ENCODE measurements at places on chromosomes 13 and 19.

GRCh38 chr13:80040196-80040980 lies 300.5 kb downstream of the SPRY2 start:
- no peak for DNase-seq

GRCh38 chr19:30063650-30064347 lies 121.8 kb downstream of the URI1 start:
- DNase-seq: no peak

DNA sequence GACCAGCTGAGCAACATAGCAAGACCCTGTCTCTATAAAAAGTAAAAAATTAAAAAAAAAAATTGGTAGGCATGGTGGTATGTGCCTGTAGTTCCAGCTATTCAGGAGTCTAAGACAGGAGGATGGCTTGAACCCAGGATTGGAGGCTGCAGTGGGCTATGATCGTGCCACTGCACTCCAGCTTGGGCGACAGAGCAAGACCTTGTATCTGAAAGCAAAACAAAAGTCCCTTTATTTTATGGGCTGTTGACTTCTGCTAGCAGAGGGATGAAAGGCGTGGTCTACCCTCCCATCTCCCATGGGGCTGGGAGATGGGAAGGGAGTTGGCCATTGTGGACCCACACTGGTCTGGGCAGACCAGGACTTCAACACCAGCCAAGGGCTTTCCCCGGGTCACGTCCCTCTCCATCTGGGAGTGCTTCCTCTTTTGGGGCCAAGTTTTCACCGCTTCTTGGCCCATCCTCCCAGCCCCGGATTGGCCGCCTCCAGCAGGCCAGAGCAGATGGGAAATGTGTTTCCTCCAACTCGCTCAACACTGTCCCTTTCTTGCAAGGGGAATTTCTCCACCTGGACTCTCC lies 2.2 kb upstream of the TNFSF9 start:
- no peak for DNase-seq

DNA sequence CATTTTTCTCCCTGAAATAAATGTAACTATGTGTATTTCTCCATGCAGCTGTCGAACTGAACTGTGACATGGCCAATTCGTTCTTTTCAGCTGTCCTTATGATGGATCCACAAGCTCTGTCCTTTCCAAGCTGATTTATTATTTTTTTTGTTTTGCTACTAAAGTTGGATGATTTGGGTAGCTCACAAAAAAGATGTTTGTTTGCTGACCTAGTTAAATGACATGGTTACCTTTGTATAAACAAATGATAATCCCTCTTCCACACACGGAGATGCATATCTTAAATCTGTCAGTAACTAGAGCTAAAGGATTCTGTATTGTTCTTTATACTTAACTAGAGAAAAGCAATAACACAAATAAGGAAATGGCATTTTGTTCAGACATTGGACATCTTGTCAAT lies 884.3 kb upstream of the PCDH20 start:
- DNase-seq: no peak

GRCh38 chr19:33039108-33039599 lies 25.5 kb downstream of the RHPN2 start:
- DNase-seq: no peak

GRCh38 chr13:77698201-77699058 lies 943 bp downstream of the SLAIN1 start:
- peak; percentile 77 for DNase-seq

- DNase-seq: peak; percentile 20
Observed at GRCh38 chr19:41696402-41697197, 8.5 kb upstream of the CEACAM7 start.

DNA sequence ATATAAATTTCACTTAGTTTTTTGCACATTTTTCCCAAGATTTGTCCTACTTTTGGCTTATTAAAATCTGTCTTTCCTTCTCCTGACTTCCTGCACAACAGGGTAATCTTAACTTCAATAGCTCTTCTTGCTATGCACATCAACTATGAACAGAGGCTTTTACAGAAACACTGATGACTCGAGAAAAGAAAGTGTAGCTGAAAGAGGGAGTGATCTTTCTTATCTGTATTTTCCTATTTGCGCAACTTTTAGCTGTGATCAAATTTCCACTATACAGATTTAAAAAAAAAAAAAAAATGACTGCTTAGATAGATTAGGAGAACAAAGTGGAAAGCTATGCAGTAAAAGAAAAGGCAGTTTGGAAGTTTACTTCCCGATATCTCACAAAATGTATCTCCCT lies 406.9 kb downstream of the LIG4 start:
- DNase-seq: no peak

- peak; percentile 93 for DNase-seq
Observed at GRCh38 chr13:49976314-49977258, 20.3 kb upstream of the TRIM13 start.

DNA sequence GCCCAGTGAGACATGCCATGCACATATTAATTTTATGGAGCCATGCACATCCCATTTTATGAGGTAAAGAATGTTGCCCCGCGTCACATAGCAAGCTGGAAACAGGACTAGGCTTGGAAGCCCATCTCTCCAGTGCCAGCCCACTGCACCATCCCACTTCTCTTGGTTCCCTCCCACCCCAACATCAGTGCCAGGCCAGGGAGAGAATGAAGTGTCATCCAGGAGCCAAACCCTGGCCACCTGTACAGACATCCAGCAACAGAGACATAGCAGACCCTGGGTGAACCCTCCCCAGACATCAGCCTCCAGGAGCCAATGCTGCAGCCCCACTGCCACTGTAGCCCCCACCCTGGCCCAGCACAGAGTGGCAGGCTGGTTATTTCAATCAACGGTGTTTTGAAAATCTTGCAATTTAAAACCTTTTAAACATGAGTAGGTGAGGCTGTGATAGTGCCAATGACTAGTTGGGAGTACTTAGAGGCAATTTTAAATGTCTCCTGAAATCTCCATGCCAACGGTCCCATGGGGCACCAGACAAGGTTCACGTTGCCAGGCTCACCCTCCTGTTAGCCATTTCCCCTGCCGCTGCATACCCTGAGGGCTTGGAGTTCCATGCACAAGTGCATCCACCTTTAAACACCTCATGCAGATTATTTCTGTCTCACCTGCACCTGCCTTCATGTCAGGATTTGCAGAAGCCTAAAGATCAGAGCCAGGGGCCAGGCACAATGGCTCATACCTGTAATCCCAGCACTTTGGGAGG lies 34.7 kb downstream of the VSTM2B start:
- no peak for DNase-seq
